ENCODE measurements at places on chromosomes 1 and 21.

- DNase-seq = no peak
Measured at GRCh38 chr1:192070213-192070612, 88.0 kb upstream of the RGS18 start.

DNA sequence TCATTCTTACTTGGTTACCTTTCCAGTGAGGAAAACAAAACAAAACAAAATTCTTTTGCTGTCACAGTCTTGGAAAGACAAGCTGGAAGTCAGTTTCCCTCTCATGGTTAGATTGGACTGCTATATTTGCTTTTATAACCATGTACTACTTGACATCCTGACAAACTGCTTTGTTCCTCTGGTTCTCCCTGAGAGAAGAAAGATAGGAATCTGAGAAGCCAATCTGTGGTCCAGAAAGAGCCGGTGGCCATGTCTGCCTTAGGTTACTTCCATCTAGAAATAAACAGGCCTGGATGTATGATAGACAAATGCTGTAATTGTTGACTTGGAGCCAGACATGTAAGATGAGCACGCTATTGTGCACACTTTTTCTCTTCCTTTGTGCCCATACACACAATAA, 330.0 kb downstream of the BRINP3 start:
- no peak for DNase-seq

GRCh38 chr1:223462866-223463404, 69.7 kb downstream of the CCDC185 start:
- no peak for DNase-seq

- no peak for DNase-seq
Measured at GRCh38 chr1:18147672-18148071, 40.1 kb downstream of the IGSF21 start.

- no peak for DNase-seq
Measured at GRCh38 chr21:43358940-43359822, 67.8 kb downstream of the SIK1 start.

- DNase-seq = no peak
Measured at GRCh38 chr1:162025541-162025940, 1.9 kb upstream of the OLFML2B start.

DNA sequence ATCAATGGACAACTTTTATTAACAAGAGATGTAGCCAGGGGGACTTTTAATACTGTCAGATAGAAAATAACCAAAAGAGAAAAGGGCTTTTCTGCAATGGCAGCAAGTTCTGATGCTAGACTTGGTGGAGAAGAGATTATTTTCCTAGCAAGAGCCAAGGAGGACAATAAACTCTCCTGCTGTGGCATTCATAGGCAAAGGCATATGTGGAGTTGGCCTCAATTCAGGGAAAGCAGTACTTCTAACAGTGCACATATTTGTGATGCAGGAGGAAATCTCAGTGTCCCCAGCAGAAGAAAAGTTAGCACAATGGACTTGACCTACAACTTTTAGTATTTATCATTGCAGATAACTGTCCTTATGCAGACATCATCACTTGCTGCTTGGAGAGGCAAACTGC, 75.1 kb upstream of the GRIK1 start:
- no peak for DNase-seq

GRCh38 chr21:38675182-38675824, 130.4 kb upstream of the ETS2 start:
- no peak for DNase-seq

DNA sequence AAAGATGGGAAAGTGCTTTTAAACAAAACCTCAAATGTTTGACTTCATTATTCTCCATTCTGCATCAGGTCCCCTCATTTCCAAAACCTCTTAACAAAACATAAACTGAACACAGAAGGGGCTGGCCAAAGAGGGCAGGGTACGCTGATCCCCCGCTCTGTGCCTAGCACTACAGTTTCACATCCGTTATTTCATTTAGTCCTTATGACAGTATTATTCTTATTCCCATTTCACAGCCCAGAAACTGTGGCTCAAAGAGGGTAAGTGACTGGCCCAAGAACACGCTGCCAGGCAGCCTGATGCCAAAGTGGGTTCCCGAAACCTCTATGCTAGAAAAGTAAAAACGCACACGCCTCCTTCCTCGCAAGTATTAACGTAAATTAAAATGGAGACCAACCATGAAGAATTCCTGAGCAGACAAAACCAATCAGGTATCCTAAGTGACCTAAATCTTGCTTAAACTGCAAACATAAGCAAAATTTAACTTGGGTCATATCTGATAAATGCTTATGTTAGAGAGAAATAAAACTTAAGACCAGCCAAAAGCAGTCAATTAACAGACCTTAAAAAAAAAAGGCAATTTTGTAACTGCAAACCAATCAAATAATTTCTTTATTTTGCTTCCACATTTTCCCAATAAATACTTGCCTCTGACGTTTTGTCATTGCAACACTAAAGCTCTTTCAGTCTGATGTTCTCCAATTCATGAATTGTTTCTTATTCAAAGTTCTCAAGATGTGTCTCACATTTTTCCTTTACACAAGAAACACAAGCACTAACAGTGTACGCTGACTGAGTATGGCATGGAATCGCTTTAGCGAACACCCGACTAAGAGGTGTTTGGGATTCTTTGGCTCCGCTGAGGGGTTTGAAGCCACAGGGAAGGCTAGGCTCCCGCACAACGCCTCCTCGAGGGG, 653 bp downstream of the CASP9 start:
- DNase-seq = no peak

GRCh38 chr1:44326024-44326701, 28.9 kb downstream of the ERI3 start:
- no peak for DNase-seq

GRCh38 chr21:33572350-33572749, 16.1 kb downstream of the DONSON start:
- no peak for DNase-seq

DNA sequence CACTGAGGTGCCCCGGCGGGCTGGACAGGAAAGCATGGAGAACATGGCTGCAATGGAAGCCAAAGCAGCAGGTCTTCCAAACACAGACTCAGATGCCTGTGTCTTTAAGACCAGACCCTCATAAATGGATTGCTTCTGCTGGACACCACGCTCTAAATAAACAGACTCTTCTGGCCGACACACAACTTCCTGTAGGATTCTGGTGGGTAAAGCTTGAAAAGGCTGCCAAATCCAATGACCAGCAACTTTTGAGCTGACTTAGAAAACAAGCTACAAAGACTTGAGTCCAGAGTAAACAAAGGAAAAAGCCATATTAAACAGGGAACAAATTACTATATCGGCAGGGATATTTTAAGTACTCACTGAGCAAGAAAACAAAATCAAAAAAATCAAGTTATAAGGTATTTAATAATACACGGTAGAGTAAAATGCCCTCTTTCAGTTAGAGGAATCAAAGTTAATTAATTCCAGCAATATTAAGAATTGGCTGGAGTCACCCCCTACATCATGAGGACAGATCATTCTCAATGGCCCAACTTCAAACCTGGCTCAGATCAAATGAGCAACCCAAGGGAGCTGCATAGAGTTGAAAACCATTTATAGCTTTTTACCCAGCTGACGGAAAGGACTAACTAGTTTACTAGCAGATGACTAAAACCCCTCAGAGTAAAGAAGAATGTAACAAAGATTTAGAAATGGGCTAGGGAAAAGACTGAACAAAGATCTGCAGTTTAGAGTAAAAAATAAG, 102.4 kb downstream of the TGFBR3 start:
- no peak for DNase-seq

- no peak for DNase-seq
Measured at GRCh38 chr21:43343095-43343991, 83.6 kb downstream of the SIK1 start.

DNA sequence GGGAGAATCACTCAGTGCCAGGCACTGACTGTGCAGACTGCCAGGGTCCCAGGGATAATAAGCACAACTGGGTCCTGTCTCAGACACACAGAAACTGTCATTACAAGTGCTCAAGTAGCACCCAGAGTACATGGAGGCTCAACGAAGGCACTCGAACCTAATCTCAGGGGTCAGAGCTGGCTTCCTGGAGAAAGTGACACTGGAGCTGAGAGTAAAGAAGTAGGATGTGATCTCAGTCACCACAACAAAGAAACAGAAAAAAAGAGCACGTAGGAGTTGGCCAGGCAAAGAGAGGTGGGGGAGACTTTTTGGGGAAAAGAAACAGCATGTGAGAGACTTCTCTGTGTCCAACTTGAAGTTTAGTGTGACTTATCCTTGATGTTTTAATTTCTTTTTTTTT, 1.3 kb downstream of the CATSPER4 start:
- DNase-seq = no peak

GRCh38 chr1:30360281-30360680, 363.1 kb downstream of the MATN1 start:
- no peak for DNase-seq

DNA sequence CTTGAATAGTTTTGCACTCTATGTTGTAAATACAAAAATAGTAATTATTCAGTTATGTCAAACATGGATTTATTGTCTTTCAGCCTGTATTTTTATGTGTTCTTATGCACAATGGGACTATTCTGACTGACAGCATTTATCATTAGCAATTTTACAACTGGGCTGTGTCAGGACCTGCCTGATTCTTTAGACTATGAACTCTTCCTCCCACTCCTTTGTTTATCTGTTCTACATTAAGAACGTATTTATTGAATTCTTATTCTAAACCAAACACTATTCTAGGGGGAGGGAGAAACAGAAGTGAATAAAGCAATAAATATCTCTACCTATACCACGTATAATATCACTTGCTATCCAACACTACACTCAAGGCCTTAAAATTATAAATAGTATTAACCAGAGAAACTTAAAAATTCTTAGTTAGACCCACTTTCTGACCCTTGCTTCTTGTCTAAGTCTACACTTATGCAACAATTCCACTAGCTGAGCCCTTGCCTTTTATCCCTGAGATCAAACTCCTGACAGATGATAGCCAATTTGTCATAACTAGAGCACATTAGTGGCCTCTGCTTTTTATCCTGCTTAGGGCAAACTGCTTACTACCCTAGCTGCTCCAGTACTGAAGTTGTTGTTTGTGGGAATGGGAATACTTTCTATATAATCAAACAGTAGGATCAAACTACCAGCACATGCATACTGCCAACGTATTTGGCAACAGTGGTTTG, 494.3 kb downstream of the BRINP3 start:
- no peak for DNase-seq

- DNase-seq = no peak
Measured at GRCh38 chr1:117401761-117402160, 34.5 kb downstream of the MAN1A2 start.

DNA sequence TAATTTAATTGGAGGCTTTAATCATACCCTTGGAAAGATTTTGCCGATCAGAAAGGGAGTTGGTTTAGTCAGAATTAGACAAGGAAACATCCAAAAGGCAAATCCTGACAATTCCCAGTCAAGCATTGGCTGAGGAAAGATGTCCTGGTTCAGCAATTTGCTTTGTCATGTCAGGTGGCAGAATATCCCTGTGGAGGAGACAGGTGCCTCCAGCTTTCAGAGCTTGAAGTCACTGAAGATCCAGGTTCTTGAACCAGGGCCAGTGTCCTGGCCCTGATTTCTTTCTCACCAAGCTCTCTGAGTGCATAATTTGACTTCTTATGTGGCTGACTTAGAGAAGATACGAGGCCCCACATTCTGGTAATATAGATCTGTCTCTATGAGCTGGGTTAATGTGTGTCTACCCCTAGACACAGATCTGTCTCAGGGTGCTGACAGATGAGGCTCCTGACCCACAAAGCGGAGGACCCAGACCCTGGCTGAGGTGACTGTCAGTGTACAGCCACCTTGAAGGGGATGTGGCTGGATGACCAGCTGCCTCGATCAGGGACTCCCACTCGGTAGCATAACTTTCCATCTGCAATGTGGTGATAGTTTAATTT, 118.9 kb downstream of the HHAT start:
- DNase-seq = no peak

DNA sequence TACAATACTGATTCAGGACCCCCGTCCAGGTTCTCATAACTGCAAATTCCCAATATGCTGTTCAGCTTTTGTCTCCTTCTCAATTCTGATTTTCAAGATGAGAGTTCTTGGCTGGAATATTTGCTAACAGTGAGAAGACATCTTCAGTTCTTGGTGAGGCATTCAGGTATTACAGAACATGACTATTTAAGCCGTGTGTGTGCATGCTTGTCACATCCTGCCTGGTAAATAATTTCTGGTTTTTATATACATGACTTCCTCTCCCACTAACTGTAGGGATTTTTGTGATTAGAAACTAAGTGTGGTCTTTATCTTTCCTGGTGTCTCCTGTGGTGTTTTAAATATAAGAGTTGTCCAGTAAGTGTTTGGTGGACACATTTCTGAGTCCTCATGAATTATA, 10.2 kb upstream of the SLC19A2 start:
- DNase-seq = no peak

DNA sequence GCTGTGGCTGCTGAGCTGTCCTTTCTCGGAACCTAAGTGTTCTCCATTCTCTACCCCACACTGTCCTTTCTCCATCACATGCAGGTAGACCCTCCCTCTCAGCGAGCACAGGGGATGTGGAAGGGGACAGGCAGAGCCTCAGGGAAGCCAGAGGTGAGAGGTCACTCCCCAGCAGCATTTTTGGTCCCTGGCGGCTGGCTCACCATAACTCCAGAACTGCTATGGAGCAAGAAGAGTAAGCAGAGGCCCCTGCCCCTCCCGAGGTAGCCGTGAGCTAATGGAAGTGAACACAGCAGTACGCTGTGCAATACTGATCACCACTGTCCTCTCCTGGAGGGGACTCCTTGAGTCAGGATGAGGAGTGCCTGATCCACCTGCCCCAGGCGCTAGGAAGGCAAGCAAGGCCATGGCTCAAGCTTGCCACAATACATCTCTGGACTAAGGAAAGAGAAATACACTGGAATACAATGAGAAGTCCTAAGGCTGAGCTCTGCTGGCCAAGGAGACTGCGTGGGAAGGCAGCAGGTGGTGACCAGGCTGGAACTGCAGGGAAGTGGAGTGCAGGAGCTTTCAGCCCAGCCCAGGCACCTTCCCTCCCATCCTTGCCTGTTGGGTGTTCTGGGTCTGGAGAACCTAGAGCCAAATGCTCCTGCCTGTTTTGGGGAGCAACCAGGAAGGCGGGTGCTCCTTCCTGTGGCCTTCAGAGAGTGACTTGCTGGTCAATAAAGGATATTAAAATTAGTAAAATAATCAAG, 96.2 kb downstream of the LAMC2 start:
- no peak for DNase-seq

DNA sequence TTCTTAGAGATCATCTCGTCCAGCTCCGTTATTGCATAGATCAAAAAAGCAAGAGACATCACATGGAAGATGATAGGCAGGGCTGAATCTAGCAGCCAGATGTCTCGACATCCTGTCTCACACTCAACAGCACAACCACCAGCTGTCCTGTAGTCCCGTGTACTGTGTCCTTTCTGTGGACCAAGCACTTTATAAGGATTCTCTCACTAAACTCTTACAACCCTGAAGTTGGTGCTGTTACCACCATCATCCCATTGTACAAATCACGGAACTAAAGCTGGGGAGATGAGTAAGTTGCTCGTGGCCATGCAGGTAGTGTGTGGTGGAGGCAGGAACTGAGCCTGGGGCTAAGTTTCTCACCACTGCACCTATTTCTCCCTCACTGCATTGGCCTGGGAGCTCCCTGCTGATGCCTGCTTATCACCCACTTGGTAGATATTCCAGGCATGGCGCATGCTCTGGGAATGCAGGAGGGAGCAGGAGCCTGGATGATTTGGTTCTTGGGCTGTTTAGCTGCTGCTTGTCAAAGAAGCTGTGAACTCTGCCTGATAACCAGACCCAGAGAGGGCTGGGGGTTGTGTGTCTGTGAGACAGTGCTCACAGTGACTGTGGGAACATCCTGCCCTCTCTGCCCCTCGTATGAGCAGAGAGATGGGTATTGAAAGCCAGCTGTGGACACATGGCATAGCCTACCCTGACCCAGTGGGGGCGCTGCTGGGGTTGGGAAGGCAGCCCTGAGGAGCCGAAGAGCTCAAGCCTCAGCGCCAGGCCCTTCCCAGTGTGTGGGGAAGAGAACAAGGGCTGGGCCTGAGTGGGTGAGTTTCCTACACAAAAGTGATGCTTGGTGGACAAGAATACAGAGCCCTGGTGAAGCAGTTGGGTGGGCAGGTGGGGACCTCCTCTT, 13.6 kb downstream of the PPFIA4 start:
- no peak for DNase-seq
